ENCODE measurements at places on chromosomes 12 and 14. TPM values are rescaled to one million over a fixed set of nuclear protein-coding genes. Genes with fewer than 3 reads are reported as not detected.
A peak's percentile ranks its signal among the peaks of the same experiment; 100 is the strongest.

The DEPDC4 gene
- 1.6 TPM for total RNA-seq

The LRP6 gene
- total RNA-seq = 2.0 TPM

The GXYLT1 gene
- total RNA-seq = 5.3 TPM

The EXOC3L4 gene
- not detected for total RNA-seq

The BMAL2 gene
- total RNA-seq = 7.5 TPM

The TMEM121 gene
- total RNA-seq = 12.1 TPM

The NAV3 gene
- total RNA-seq = not detected

The ASB2 gene
- total RNA-seq = 11.7 TPM

The PTPRB gene
- not detected for total RNA-seq

DNA sequence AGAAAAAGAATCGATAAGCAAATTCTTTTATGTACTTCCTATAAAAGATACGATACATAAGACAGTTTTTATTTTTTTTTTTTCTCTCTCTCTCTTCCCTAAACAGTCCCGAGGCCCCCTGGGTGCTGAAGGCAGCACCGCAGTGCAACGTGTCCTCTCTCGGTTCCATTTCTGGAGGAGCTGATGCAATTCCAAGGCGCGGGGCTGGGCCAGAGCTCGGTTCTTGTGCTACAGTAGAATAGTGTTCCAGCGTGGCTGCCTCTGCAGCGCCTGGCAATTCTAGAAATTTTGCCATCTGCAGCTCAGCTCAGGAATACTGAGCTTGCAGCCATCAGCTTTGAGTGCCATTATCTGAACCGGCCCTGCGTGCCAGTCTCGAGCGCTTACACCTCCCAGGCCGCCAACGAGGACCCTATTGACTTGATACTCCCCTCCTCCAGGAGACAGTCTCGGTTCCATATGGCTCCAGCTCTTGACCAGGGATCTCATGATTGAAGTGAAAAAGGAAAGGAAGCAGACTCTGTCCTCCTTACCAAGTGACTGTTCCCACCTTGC, 630 bp downstream of the ALDH1L2 start:
- no peak overlapping the region for H3K27ac ChIP-seq
- H3K4me1 ChIP-seq = peaks cover 6% of the 10 kb centered on the region
- DNase-seq = peak; percentile 24

GRCh38 chr12:15435597-15435996, 113.3 kb downstream of the PTPRO start:
- no peak overlapping the region for H3K27ac ChIP-seq
- H3K4me3 ChIP-seq = no peak overlapping the region
- H3K4me1 ChIP-seq = no peaks in the 10 kb centered on the region
- no peaks in the 10 kb centered on the region for H3K36me3 ChIP-seq

DNA sequence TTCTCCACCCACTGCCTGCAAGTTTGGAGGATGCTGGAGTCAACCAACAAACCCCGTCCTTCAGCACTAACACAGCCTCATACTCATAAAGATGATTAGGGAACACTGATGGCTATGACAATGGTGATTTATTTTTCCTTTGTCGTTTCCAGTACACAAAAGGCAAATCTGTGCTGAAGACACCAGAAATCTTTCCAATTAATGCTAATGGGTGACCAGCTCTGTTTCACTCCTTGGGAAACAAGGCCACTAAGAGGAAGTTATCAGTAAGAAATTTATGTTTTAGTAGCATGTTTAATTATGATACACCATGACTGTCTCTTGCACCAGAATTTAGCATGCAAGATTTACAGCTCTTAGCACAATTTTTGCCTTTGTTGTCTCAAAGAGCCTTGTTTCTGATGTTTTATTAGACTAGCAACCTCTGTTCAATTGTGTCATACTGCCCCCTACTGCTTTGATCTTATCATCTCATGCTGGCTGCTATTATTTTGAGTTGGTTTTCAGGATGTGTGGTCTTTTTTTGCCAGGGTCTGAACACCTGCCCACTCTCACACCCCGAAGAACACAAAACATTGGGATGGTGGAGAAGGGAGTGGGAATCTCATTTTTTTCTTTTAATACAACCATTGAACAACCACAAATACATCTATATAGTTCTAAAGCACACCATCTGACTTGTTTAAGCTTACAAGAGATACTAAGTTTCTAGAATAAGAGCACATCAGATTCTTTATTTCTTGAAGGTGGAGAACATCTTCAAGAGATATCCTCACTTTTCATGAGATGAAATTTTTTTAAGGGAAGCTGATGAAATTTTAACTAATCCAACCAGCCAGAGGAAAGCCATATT, 160.9 kb downstream of the SPTSSA start:
- peak; percentile 20 for DNase-seq
- H3K27me3 ChIP-seq = peaks cover 7% of the 10 kb centered on the region
- no peak overlapping the region for H3K27ac ChIP-seq
- H3K36me3 ChIP-seq = no peaks in the 10 kb centered on the region

- H3K27ac ChIP-seq = no peak overlapping the region
- H3K27me3 ChIP-seq = no peaks in the 10 kb centered on the region
- peaks cover 11% of the 10 kb centered on the region for H3K36me3 ChIP-seq
- no peak overlapping the region for H3K4me3 ChIP-seq
These were observed 8.6 kb downstream of the SLC38A6 start for GRCh38 chr14:60989599-60989998.

DNA sequence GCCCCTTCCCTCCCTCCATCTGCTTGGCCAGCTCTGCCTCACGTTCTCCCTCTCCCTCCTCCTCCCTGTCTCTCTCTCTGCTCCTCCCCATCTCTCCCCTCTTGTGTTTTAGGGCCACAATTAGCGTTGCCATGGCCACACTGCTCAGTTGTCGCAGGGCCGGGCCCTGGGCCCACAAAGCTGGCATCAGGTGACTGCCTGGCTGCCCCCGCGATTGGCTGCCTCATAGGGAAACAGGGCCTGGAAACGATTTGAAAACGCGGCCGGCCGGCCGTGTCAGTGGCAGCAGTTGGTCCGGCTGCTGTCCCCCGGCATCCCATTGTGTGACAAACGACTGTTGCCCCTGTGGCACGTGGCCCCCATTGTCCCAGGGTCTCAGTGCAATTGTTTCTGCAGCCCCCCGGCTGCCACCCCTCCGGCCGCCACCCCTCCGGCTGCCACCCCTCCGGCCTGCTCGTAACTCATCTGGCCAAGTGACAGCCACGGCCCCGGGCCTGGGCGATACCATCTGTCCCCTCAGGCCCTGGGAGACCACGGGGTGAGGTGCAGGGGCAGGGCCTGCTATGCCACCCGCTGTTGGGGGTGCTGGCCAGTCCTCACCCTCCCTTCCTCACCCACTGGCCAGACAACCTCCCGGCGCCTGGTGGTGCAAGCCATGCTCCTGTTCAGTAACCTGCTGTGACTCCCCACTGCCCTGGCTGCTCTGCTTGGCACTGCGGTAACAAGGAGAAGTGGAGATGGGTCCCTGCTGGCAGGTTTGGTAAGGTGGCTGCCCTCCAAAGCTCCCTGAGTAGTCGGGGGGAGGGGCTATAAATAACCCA, 17.4 kb downstream of the FOXN4 start:
- H3K4me3 ChIP-seq = no peak overlapping the region
- no peaks in the 10 kb centered on the region for H3K36me3 ChIP-seq
- DNase-seq = peak; percentile 14
- H3K27me3 ChIP-seq = peaks cover 19% of the 10 kb centered on the region
- no peaks in the 10 kb centered on the region for H3K4me1 ChIP-seq

DNA sequence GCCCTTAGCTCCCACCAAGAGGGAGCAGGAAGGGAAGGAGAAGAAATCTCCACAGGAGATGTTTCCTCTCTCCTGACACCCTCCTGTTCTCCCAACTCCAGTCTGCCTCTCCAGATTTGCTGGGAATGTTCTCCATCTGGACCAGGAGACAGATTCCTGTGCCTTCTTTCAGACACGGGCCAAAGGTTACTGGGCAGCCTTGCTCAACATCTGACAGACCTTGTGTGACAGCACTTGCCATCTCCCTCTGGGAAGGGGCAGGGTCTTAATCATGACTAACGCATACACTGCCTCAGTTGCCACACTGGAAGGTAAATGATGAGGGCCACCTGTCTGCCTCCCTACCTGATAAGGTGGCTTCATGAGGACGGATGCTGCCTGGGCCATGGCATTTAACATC, 2.5 kb upstream of the TTC7B start:
- H3K4me1 ChIP-seq = peaks cover 17% of the 10 kb centered on the region
- H3K27me3 ChIP-seq = peaks cover 14% of the 10 kb centered on the region
- no peak for DNase-seq
- H3K4me3 ChIP-seq = no peak overlapping the region
- no peak overlapping the region for H3K27ac ChIP-seq
- peaks cover under 1% of the 10 kb centered on the region for H3K36me3 ChIP-seq

- no peaks in the 10 kb centered on the region for H3K27me3 ChIP-seq
- H3K4me3 ChIP-seq = no peak overlapping the region
- H3K27ac ChIP-seq = no peak overlapping the region
These were observed 24.7 kb downstream of the KLHDC2 start for GRCh38 chr14:49792618-49793017.

- H3K4me3 ChIP-seq = no peak overlapping the region
- H3K36me3 ChIP-seq = no peaks in the 10 kb centered on the region
- peaks cover 2% of the 10 kb centered on the region for H3K27me3 ChIP-seq
These were observed 104.4 kb downstream of the SINHCAF start for GRCh38 chr12:31221551-31221945.

DNA sequence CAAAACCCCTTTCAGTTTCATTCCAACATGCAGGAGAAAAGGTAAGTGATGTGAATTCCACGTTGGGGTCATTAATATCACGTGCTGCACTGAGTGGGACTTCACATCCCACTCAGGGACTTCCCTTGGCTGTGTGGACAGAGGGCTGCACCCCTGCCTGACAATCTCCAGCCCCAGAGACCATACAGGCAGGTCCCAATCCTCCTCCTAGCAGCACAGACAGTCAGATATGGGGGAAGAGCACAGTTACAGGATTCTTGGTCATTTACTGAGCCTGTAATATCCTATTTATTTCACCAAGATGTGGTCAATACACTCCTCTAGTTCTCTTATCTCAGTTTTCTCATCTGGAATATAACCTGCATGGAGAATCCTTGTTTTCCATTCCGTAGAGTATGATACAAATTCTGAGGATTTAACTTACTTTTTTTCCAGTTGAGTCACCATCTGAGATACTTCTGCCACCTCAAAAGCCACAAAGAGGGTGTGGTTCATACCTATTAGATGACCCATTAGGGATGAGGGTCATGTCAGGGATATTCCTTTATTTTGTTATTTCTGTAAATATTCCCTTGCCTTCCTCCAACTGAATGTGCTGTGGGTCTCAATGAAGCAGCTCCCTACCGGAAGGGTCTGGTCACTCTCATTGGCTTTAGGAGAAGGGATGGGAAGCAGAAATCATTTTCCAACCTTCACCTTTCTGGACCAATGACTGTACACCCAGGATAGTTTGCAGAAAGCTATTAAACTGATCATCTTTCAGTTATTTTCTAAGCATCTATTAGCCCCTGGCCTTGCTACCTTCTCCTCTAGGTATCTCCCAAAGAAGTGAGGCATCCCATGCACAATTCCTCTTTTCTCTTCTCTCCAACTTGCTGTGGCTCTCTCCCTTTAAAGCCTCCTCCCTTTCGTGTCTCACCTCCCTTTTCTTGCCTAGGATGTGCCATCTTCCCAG, 43.0 kb upstream of the NTF3 start:
- H3K4me1 ChIP-seq = no peaks in the 10 kb centered on the region
- H3K27me3 ChIP-seq = peaks cover 10% of the 10 kb centered on the region
- H3K27ac ChIP-seq = no peak overlapping the region
- H3K36me3 ChIP-seq = no peaks in the 10 kb centered on the region
- no peak overlapping the region for H3K4me3 ChIP-seq

- H3K27ac ChIP-seq = no peak overlapping the region
- H3K4me3 ChIP-seq = no peak overlapping the region
- no peak for DNase-seq
- H3K27me3 ChIP-seq = peaks cover 43% of the 10 kb centered on the region
- H3K36me3 ChIP-seq = no peaks in the 10 kb centered on the region
- H3K4me1 ChIP-seq = no peaks in the 10 kb centered on the region
These were observed 13.9 kb downstream of the PTHLH start for GRCh38 chr12:27958675-27959074.

DNA sequence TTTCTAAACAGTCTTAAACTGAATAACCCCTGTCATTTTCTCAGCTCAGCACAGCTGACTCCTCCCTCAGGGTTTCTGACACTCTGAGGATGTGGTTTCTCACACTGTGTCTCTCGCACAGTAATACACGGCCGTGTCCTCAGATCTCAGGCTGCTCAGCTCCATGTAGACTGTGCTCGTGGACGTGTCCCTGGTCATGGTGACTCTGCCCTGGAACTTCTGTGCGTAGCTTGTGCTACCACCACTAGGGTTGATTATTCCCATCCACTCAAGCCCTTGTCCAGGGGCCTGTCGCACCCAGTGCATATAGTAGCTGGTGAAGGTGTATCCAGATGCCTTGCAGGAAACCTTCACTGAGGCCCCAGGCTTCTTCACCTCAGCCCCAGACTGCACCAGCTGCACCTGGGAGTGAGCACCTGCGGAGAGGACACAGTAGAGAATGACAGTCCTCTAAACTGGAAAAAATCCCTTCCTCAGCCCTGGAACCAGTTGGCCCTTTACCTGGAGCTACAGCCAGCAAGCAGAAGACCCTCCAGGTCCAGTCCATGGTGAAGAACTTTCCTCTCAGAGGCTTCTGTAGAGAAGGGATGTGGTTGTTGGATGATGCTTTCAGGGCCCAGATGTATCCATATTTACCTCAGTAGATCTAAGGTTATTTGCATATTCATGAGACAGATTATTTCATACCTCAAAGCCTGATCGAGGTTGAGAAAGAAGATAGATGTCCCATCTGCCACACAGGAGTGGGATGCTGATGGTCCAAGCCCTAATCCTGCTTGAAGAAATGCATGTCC, 984.8 kb downstream of the TMEM121 start:
- peak overlapping the region; percentile 18 for H3K4me3 ChIP-seq
- peak; percentile 71 for DNase-seq
- H3K36me3 ChIP-seq = no peaks in the 10 kb centered on the region
- no peaks in the 10 kb centered on the region for H3K27me3 ChIP-seq
- peak overlapping the region; percentile 62 for H3K27ac ChIP-seq

- H3K4me3 ChIP-seq = no peak overlapping the region
- H3K4me1 ChIP-seq = no peaks in the 10 kb centered on the region
- no peaks in the 10 kb centered on the region for H3K27me3 ChIP-seq
- DNase-seq = no peak
These were observed 263.5 kb downstream of the NOVA1 start for GRCh38 chr14:26334288-26334687.

GRCh38 chr12:4177262-4177661, 96.3 kb upstream of the CCND2 start:
- H3K36me3 ChIP-seq = no peaks in the 10 kb centered on the region
- H3K27me3 ChIP-seq = no peaks in the 10 kb centered on the region
- peaks cover 20% of the 10 kb centered on the region for H3K4me1 ChIP-seq
- DNase-seq = no peak
- no peak overlapping the region for H3K4me3 ChIP-seq

- peak overlapping the region; percentile 64 for H3K4me3 ChIP-seq
- no peaks in the 10 kb centered on the region for H3K36me3 ChIP-seq
- no peaks in the 10 kb centered on the region for H3K4me1 ChIP-seq
- H3K27ac ChIP-seq = peak overlapping the region; percentile 71
- no peak for DNase-seq
- no peaks in the 10 kb centered on the region for H3K27me3 ChIP-seq
These were observed 268.7 kb downstream of the DAD1 start for GRCh38 chr14:22320362-22320750.

GRCh38 chr14:28772613-28773012, 6.0 kb downstream of the FOXG1 start:
- no peaks in the 10 kb centered on the region for H3K4me1 ChIP-seq
- H3K27ac ChIP-seq = no peak overlapping the region
- peaks cover 62% of the 10 kb centered on the region for H3K27me3 ChIP-seq
- peaks cover 15% of the 10 kb centered on the region for H3K36me3 ChIP-seq
- H3K4me3 ChIP-seq = no peak overlapping the region

- peak overlapping the region; percentile 90 for H3K27ac ChIP-seq
- H3K4me3 ChIP-seq = no peak overlapping the region
- H3K36me3 ChIP-seq = peaks cover 37% of the 10 kb centered on the region
These were observed 29.0 kb downstream of the ACTN1 start for GRCh38 chr14:68950111-68950510.
